ENCODE measurements at places on chromosomes 2 and 18. TPM values are rescaled to one million over a fixed set of nuclear protein-coding genes. Genes with fewer than 3 reads are reported as not detected.

GPR35 gene
- total RNA-seq, result 2.4 TPM

ADAM23 gene
- 0.17 TPM for total RNA-seq

UBXN2A gene
- total RNA-seq, result 6.3 TPM

UGT1A10 gene
- total RNA-seq, result 0.08 TPM

AGXT gene
- total RNA-seq, result 1,548 TPM

NT5C1B gene
- total RNA-seq, result not detected

GAL3ST2 gene
- 0.33 TPM for total RNA-seq

GRCh38 chr2:189444322-189444721, 3.0 kb downstream of the WDR75 start:
- DNase-seq, result no peak
- no peak overlapping the region for H3K4me3 ChIP-seq
- H3K4me1 ChIP-seq, result peaks cover 23% of the 10 kb centered on the region
- peaks cover 11% of the 10 kb centered on the region for H3K36me3 ChIP-seq

DNA sequence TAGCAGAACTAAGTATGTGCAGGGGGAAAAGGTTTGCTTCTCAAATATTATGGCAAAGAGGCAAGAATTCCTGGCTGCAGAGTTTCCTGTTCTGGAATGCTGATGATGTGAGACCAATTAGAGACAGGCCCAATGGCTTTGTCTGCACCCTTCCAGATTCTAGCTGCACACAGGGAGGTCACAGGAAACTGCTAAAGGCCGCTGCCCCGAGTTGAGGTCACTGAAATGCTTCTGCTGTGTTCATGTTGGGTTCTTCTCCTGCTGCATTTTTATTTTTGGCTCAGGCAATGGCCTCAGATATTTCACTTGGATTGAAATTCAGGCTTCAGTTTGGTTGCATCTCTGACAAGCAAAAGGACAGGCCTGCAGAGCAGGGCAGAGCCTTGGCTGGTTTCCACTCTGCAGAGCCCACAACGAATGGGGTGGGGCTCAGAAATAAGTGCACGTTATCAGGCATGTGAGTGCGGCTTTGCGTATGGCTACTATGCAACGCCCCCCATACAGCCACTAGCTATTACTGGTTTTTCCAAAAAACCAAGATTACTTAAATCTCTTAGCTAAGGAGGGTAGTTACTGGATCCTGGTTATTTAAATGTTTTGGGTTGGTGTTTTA, 66.9 kb upstream of the FZD5 start:
- no peak for DNase-seq
- no peaks in the 10 kb centered on the region for H3K27me3 ChIP-seq
- peak overlapping the region; percentile 27 for H3K27ac ChIP-seq
- no peaks in the 10 kb centered on the region for H3K36me3 ChIP-seq

GRCh38 chr2:64213532-64214275, 69.5 kb upstream of the PELI1 start:
- H3K4me3 ChIP-seq, result no peak overlapping the region
- H3K27me3 ChIP-seq, result no peaks in the 10 kb centered on the region
- no peak for DNase-seq
- no peaks in the 10 kb centered on the region for H3K36me3 ChIP-seq
- H3K27ac ChIP-seq, result no peak overlapping the region
- peaks cover 6% of the 10 kb centered on the region for H3K4me1 ChIP-seq

GRCh38 chr2:36455011-36455410, 99.4 kb downstream of the CRIM1 start:
- no peak overlapping the region for H3K27ac ChIP-seq
- no peak overlapping the region for H3K4me3 ChIP-seq
- H3K36me3 ChIP-seq, result no peaks in the 10 kb centered on the region
